ENCODE measurements at places on chromosomes 7 and 10.

DNA sequence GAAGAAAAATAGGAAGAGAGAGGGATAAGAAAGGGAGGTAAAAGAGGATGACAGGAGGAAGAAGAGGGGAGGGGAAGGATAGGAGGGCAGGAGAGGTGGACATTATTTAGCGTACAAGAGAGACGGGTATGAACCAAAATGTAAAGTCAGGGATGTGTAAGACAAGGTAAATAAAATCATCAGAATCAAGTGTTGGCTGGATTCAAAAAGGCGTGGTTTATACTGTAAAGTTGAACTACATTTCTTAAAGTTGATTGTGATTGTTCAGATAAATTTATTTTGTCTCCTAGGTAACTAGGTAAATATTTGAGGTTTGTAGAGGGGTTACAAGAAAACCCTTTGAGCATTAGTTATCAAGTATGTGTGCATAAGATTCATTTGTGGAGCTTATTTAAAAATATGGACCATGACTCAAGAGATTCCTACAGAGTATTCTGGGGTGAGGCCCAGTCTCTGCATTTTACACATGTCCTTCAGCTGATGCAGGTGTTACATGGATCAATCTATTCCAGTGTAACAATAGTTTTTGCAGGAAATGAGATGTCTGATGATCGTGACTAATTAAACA lies 512.1 kb upstream of the MBL2 start:
- no peak for DNase-seq

DNA sequence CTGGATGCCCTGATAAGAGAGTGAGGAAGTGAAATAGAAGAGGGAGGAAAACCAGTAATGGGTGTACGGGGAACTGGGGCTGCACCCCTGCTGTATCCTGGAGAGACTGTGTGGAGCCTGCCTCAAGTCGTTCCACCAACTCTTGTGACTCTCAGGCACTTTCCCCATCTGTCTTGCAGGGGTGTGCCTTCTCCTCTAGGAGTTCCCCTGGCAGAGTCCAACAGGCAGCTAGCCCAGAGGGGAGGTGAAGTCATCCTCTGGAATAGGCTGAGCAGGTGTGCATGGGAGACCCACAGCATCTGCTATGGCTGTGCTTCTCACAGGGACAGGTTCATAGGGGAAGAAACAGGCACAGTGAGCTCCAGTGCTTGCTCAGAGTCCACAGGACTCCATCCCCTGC lies 46.8 kb downstream of the WIPF3 start:
- DNase-seq, result no peak

GRCh38 chr7:75650681-75651080 lies 88.1 kb downstream of the HIP1 start:
- no peak for DNase-seq

DNA sequence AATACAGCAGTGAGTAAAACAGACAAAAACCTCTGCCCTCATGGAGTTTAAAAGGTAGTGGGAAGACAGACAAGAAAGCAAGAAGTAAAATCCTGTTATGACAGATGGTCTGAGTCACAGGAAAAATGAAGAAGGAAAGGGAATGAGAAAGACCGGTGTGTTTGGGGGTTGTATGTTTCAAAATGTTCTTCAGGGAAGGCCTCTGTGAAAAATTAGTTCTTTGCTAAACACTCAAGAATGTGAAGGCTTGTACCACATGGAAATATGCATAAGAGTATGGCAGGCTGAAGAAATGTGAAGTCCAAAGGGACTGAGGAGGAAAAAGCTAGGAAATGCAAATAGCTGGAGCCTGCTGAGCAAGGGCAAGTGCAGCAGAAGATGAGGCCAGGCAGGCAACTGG lies 315.9 kb upstream of the SEMA3A start:
- DNase-seq, result no peak

- no peak for DNase-seq
These were observed 52.0 kb upstream of the KCTD7 start for GRCh38 chr7:66576646-66577045.

- no peak for DNase-seq
These were observed 439.0 kb downstream of the SH2D4B start for GRCh38 chr10:80976658-80977057.

- no peak for DNase-seq
These were observed 92.9 kb upstream of the SH2B2 start for GRCh38 chr7:102193806-102194205.

GRCh38 chr7:75584354-75584753 lies 92.2 kb downstream of the SPDYE5 start:
- DNase-seq, result no peak

DNA sequence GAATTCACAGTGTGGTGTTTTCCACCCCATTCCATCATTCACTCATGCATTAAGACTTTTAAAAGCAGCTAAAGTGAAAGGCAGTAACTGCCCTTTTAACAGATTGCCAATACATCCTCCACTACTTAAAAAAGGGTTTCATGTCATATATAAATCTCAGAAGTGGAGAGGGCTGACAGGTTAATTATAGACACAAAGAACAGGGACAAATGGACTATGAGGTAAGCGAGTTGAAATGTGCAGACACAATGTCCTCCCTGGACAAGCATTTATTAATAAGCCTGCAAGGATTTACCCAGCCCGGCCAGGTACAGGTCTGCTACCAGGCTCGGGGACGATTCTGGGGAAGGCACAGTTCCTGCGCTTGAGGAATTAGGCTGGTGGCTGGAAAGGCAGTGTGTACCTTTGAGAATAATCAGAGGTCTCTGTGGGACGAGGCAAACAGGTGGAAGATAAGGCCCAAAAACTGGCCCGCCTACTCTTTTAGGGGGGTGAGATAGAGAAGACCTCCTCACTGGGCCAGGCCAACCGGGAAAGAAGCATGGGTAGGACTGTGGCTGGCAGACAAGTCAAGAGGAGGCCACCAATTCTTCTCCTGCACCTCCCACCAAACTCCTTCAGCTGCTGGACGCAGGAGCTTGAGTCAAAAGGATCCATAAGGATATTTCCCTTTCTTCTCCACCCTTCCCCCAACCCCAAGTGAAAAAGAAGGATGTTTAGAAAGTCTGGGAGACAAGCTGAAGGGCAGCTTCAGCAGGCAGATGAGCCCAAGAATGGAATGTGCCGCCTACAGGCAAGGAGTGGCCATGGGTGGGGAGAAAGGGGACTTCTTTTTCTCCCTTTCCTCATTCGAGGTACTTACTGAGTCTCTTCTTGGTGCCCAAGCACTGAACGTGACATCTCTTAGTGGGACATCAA lies 1.5 kb downstream of the PDLIM1 start:
- DNase-seq, result no peak

GRCh38 chr7:18831943-18832342 lies 285.5 kb downstream of the TWIST1 start:
- no peak for DNase-seq

DNA sequence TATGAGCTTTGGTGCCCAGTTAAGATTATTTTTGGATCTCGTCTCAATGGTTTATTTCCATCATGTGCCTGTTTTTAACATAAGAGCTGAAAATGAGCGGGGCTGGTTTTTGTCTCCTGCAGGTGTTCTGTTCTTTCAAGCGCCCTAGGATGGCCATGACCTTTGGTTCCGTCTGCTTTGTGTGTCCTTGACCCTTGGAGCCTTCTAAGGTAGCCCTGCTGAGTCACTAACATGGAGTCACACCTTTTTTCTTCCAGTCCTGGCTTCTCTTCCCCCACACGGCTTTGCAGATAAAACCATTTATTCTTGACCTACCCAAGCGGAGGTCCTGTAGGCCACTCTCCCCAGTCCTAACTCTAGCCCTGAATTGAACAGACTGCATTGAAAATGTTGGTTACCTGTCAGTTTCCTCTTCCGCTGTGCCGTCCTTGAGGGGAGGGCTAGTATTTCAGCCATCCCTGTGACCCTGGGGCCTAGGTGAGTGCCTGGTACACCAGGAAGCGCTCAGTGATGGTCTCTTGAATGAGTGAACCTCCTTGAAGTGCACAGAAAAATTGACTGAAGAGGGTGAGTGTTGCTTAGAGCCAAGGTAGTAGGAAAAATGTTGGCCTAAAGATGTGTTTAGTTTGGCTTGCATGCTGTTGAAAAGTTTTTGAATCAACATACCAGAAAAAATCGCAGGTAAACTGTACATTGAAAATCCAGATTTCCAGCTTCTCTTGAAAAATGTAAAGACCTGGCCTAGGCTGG lies 48.0 kb downstream of the CAMK1D start:
- no peak for DNase-seq

DNA sequence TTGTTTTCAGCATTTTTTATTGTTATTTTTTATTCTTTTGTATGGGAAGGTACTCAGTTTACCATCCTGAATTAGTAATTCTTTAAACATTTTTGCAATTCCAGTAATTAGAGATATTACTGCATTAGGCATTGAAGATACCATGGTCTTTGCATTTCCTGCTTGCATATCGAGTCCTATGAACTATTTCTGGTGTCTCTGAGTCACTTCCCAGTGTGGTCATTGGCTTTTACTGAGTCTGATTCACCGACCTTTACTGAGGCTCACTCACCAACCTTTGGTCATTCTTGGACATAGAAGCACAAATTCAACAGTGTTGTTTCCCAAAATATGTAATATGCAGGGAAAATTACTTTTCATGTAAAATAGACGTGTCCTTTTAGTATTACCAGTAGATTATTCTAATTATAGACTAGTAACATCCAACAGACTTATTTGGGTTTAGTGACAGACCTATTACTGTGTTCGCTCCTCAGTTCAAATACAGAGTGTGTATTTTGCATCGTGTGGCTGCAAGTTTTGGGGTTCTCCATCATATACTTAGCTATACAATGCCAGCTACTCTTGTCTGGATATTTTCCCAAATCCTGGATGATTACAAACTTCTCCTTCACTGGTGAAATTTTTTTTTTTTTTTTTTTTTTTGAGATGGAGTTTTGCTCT lies 180.7 kb upstream of the PRSS1 start:
- DNase-seq, result no peak

DNA sequence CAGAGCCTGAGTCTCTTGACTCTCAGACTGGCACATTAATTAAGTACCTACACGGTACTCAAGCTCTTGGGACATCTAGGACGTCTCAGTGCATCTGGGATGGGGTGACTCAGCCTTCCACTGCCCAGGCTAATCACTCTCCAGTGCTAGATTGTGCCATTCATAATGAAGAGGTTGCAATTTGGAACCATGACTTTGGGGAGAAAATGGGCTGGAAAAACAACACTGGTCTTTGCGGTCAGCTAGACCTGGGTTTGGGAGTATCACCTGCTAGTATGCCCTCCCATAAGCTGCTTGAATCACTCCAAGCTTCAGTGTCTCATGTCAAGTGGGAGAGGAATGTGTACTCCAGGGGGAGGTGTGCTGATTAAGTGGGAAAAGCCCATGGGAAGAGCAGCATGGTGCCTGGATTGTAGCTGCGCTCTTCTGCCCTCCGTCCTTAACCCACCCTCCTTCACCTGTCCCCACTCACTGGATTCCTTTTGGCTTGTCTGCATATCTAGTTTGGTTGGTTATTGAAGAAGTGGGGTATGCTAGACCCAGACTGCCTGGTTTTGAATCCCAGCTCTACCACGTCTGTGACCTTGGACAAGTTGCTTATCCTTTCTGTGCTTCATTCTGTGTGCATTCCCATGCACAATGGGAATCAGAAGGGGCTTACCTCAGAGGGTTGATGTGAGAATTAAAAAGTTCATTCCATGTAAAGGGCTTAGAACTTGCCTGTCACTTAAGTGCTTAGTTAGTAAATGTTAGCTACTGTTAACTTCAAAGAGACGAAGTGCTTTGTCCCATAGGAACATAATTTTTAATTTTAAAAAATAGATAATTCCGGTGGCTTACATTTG lies 3.8 kb downstream of the NFE2L3 start:
- DNase-seq, result no peak

DNA sequence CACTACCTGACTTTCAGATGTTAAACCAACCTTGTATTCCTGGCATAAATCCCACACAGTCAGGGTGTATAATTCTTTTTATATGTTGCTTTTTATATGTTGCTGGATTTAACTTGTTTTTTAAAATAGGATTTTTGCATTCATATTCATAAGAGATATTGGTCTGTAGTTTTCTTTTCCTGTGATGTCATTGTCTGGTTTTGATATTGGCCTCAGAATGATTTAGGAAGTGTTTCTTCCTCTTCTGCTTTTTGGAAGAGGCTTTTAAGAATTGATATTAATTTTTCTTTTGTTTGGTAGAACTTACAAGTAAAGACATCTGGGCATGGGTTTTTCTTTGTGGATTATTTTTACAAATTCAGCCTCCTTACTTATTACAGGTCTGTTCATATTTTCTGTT lies 93.1 kb downstream of the CARD11 start:
- no peak for DNase-seq

DNA sequence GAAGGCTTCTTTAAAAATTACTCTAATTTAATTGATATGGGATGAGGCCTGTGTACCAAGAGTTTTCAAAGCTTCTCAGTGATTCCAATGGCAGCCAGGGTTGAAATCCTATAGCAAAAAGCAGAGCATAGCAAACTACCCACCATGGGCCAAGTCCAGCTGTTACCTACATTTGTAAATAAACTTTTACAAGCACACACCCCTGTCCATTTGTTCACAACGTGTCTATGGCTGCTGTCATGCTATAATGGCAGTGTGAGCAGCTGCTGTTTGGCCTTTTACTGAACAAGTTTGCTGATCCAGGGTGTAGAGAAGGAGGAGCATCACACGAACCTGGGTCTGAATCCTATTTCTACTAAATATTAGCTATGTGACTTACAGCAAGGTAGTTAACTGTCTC lies 50.0 kb downstream of the NPY start:
- DNase-seq, result no peak

- no peak for DNase-seq
These were observed 88.3 kb upstream of the CYP26C1 start for GRCh38 chr10:92972066-92972870.

- no peak for DNase-seq
These were observed 72.9 kb upstream of the CAV2 start for GRCh38 chr7:116426428-116427156.

All from stimulated activated CD4-positive, alpha-beta T cell treated with anti-CD3 and anti-CD28 coated beads, Interleukin-2, amount 100 ng/mL, for 4 hours (primary cell).